Placental pericyte (primary cell): ENCODE measurements at places on chromosomes 3 and 15. TPM values are rescaled to one million over a fixed set of nuclear protein-coding genes. Genes with fewer than 3 reads are reported as not detected.

Gene SLC2A2
- not detected in 2 replicates for total RNA-seq

Gene SLC25A38
- 21.6 and 30.6 TPM in 2 replicates for total RNA-seq

Gene MELTF
- 1.7 and 7.9 TPM in 2 replicates for total RNA-seq

Gene SLC30A4
- total RNA-seq = 9.8 and 11.6 TPM in 2 replicates

Gene C2CD4A
- not detected in 2 replicates for total RNA-seq
